ENCODE measurements at places on chromosomes 2 and 18. TPM values are rescaled to one million over a fixed set of nuclear protein-coding genes. Genes with fewer than 3 reads are reported as not detected.

Gene DYNAP
- polyA plus RNA-seq: not detected

GRCh38 chr18:69326094-69326493 is 74.6 kb upstream of the DOK6 start:
- no peaks in the 10 kb centered on the region for H3K4me1 ChIP-seq
- no peak overlapping the region for H3K4me3 ChIP-seq
- H3K27ac ChIP-seq: no peak overlapping the region
- no peak for DNase-seq

Gene HAAO
- polyA plus RNA-seq: 6.2 TPM

GRCh38 chr2:2570360-2570759 is 239.3 kb upstream of the MYT1L start:
- no peak overlapping the region for H3K4me3 ChIP-seq
- no peak overlapping the region for H3K27ac ChIP-seq
- H3K36me3 ChIP-seq: no peaks in the 10 kb centered on the region
- no peaks in the 10 kb centered on the region for H3K4me1 ChIP-seq
- DNase-seq: no peak

Gene PLGLB1
- polyA plus RNA-seq: 1.8 TPM

DNA sequence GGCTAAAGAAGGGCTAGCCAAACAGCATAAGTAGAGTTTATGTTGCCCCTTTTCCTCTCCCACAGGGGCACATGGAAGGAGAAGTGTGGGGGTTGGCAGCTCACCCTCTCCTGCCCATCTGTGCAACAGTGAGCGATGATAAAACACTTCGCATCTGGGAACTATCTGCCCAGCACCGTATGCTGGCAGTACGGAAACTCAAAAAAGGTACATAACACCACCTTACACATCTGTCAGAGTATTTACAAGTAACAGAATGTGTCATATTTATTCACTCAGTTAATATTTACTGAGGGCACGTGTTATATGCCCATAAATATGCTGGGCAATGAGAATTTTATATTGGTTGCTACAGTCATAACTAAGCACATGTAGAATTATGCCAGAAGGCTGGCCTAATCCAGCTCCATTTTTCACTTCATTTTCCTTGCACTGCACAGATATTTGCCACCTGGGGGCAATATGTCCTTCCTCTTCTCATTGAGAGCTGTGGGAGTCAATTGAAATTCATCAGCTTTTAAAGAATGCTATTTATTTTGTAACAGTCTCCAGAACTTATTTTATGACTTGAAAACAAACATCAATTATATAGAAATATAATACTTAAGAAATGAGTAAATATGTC is 150.6 kb downstream of the RTN4 start:
- H3K36me3 ChIP-seq: no peaks in the 10 kb centered on the region
- no peaks in the 10 kb centered on the region for H3K27me3 ChIP-seq
- peak; percentile 62 for DNase-seq
- H3K4me3 ChIP-seq: no peak overlapping the region
- H3K27ac ChIP-seq: no peak overlapping the region

- no peak overlapping the region for H3K27ac ChIP-seq
- H3K27me3 ChIP-seq: no peaks in the 10 kb centered on the region
- DNase-seq: no peak
- no peak overlapping the region for H3K4me3 ChIP-seq
- H3K4me1 ChIP-seq: no peaks in the 10 kb centered on the region
- H3K36me3 ChIP-seq: no peaks in the 10 kb centered on the region
Measured at GRCh38 chr2:237152361-237152760, 66.7 kb downstream of the COPS8 start.

- H3K4me3 ChIP-seq: no peak overlapping the region
- no peaks in the 10 kb centered on the region for H3K36me3 ChIP-seq
- no peak overlapping the region for H3K27ac ChIP-seq
- DNase-seq: no peak
Measured at GRCh38 chr2:165790466-165790865, 3.6 kb downstream of the GALNT3 start.

DNA sequence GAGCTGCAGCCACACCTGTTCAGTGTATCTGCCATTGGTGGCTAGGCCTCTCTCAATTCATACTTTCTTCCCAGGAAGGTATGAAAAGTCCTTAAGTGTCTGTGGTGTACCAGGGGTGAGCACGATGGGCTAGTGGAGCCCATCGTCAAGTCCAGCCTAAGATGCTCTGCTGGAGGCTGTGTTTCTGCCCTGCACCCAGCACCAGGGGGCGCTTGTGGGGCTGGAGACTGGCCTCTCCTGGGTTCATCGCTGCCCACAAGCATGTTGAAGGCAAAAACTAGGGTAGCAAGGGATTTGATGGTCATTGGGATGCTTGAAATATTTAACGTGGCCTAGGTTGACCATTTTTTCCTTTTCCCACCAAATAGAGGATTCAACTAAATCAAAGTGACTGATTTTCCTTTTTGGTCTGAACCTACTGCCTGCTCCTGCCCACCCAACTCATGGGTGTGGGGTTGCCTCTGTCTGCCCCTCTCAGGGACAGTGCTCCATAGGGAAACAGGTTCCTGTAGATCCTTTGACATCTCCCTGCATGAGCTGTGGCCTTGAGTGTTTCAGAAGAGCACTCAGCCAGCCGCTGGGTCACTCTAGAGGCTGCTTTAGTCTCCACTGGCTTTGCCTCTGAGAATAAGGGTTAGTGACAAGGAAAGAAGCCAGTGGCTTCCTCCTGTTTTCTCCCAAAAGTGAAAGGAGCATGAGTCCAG is 59.0 kb downstream of the TPGS2 start:
- H3K36me3 ChIP-seq: no peaks in the 10 kb centered on the region
- H3K27ac ChIP-seq: no peak overlapping the region
- no peaks in the 10 kb centered on the region for H3K27me3 ChIP-seq
- no peak for DNase-seq
- H3K4me3 ChIP-seq: no peak overlapping the region
- no peaks in the 10 kb centered on the region for H3K4me1 ChIP-seq

- H3K27ac ChIP-seq: no peak overlapping the region
- peaks cover 2% of the 10 kb centered on the region for H3K4me1 ChIP-seq
- no peaks in the 10 kb centered on the region for H3K27me3 ChIP-seq
- H3K4me3 ChIP-seq: no peak overlapping the region
- no peak for DNase-seq
Measured at GRCh38 chr2:179235463-179236108, 29.0 kb downstream of the SESTD1 start.

DNA sequence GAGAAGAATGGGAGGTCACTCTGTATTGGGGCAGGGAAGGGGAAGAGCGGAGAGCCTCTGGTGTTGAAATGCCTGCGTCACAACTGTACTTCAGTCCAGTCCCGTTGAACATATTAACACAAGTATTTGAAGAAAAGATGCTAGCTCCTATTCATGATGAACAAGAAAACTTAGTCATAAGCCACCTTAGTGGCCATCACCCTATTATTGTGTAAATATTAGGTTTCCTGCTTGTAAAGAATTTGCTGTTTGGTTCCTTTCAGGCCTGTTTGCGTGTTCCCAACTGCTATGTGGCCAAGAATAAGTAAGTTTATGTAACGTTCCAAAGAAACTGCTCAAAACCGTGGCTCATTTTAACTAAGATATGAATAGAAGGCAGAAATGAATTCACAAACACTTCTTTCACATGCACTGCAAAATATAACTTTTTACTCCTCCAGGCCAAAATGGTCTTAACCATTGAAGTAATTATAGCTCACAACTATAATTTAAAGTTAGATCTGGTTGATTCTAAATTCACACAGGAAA is 204.3 kb downstream of the ZNF385B start:
- no peaks in the 10 kb centered on the region for H3K27me3 ChIP-seq
- H3K4me1 ChIP-seq: no peaks in the 10 kb centered on the region

Gene AMER3
- not detected for polyA plus RNA-seq

GRCh38 chr2:104781151-104781550 is 72.8 kb upstream of the POU3F3 start:
- no peaks in the 10 kb centered on the region for H3K27me3 ChIP-seq
- no peaks in the 10 kb centered on the region for H3K36me3 ChIP-seq
- DNase-seq: no peak
- no peaks in the 10 kb centered on the region for H3K4me1 ChIP-seq
- H3K4me3 ChIP-seq: no peak overlapping the region
- no peak overlapping the region for H3K27ac ChIP-seq

Data from lung (tissue), 17 donors.